ENCODE measurements at places on chromosomes 11 and 22.
A peak's percentile ranks its signal among the peaks of the same experiment; 100 is the strongest.

DNA sequence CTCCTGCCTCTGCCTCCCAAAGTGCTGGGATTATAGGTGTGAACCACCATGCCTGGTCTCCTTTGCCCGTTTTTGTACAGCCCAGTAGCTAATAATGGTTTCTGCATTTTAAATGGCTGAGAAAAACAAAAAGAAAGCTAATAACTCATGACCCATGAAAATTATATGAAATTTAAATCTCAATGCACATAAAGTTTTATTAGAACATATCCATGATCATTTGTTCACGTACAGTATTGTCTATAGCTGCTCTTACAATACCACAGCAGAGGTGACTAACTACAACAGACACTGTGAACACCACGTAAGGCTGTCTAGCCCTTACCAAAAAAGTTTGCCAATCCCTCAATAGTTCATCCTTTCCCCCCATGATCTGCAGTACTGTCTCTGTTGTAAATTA, 6.4 kb upstream of the PLAAT2 start:
- no peak for DNase-seq

- no peak for DNase-seq
These were observed 8.2 kb downstream of the C1QTNF6 start for GRCh38 chr22:37179622-37180420.

DNA sequence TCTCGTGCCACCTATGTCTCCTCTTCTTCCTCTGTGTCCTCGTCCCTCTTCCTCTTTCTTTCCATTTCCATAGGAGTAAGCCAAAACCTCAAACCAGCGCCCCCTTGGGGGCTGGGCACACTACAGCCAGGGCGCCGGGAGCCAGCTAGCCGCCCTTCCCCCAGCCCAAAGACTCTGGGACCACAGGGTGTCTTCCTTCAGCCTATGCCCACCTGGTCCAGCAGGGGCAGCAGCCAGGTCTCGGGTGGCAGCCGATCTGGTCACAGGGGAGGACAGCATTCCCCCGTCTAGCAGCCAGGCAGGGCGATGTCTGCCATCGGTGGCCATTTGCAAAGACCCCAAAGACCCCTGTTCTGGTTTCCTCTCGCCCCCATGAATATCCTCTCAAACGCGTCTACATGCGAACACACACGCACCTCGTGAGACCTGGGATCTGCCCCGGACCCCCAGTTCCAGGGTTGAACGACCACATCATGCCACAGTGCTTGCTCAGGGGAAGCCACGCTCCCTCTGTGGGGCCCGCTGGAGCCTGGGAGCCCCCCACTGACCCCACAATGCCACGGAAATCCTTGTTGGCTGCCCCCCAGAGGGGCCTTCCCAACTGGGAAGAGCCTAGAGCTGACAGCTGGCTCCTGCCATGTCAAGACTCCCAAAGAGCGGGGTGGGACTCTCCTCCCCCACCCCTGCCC, 546.0 kb upstream of the CCDC179 start:
- no peak for DNase-seq

- no peak for DNase-seq
These were observed 27.6 kb downstream of the BCR start for GRCh38 chr22:23207729-23208393.

DNA sequence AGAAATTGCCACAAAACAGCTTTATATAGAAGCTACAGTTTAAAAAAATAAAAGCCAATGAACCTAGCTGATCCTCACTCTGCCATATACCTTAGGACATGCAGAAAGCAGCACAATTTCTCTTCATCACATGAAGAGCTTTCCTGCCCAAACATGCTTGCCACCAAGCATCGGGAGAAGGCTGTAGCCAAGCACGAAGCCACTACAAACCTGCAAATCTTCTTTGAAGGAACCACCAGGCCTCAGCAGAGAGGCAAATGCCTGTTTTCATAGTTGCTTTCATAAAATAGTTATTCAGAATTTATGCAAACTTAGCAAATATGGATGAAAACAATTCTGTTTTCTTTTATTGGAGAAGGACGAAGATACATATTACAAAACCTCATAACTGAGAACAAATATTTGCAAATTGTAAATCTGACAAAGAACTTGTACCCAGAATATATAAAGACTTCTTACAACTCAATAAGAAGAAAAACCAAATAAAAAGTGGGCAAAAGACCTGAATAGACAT, 100.3 kb downstream of the RBFOX2 start:
- DNase-seq, result no peak

DNA sequence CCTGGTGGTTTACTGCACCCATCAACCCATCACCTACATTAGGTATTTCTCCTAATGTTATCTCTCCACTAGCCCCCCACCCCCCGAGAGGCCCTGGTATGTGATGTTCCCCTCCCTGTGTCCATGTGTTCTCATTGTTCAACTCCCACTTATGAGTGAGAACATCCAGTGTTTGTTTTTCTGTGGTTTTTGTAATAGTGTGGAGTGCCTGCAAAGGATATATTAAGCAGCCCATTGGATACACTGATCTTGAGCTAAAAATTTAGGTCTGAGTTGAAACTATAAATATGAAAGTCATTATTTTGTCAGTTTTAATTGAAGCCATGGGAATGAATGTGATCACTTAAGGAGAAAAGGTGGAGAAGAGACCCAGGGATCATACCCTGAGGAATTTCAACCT, 23.0 kb downstream of the MRPL48 start:
- DNase-seq, result no peak

- DNase-seq, result peak; percentile 62
These were observed 51.1 kb upstream of the BLID start for GRCh38 chr11:122167100-122167499.

DNA sequence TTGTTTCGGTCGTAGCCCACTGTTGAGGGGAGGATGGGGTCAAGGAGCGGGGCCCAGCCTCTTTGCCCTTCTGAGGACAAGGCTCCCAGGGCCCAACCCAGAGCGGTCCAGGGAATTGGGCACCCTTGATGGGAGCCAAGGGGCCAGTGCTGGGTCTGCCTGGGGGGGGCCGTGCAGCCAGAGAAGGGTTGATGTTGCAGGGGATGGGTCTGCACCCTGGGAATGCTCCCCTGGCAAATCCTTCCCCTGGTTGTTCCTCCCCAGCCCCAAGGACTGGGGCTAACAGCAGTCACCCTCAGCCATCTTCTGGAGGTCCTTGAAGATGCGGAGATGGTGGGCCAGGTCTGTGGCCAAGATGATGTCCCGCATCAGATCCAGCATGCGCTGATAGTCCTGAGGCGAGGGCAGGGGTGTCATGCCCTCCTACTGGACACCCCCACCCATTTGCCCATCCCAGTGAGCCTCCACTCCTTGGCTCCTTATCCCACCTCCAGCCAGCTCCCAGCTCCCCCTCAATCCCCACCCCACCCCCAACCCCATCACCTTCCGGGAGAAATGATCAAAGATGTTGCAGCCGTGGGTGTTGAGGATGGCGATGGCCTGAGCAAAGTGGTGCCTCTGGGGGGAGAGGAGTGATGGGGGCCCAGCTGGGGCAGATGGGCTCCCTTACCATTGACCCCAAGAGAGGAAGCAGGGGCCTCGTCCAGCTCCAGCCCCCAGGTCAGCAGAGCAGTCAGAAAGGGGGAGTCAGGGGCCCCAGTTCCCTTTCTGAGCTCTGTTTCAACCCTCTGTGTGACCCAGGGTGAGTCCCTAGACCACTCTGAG, 95.0 kb downstream of the PDE2A start:
- DNase-seq, result no peak

- DNase-seq, result no peak
These were observed 4.3 kb upstream of the ATP5MGL start for GRCh38 chr22:42644422-42645340.

GRCh38 chr11:63719987-63720386, 38.7 kb downstream of the RTN3 start:
- DNase-seq, result no peak

DNA sequence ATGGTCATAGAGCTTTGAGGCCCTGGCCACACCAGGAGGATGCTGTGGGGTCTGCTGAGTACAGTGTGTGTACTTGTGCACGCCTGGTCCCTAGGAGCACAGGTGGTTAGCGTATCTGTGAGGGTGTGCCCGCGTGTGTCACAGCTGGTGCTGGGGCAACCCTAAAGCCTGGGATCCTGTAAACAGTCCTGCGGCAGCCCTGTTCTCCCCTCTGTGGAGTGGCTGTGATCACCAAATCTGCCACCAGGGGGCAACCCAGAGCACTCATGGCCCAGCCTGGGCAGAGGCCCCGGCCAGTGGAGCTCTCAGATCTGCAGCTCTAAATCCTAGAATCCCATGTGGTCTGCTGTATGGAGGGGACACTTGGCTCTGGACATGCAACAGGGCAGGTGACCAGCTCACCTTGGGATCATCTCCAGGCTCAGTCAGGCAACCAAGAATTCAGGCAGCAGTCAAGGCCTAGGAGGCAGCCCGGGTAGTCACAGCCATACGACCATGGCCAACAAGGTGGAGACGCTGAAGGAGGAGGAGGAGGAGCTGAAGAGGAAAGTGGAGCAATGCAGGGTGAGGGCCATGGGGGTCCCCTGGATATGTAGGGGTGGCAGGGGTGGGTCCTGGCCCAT, 3.9 kb downstream of the SH3BP1 start:
- no peak for DNase-seq

DNA sequence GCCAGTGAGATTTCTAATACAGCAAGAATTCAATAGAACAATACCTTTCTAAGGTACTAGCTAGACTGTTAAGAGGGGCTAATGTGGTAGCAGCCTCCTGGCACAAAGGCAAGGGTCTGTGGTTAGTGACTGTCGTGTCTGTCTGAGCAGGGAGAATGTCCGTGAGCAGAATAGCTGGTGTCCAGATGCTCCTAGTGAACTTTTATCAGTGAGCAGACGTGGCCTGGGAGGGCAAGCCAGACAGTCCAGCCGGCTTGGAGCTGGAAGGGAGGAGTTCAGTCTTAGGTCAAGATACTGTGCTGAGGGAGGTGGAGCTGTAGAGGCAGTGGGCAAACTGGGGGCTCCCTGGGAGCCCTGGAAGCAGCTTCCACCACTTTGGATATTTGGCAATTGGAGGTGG, 138.6 kb downstream of the TEAD1 start:
- no peak for DNase-seq

GRCh38 chr11:74022546-74022945, 13.7 kb upstream of the UCP3 start:
- no peak for DNase-seq

DNA sequence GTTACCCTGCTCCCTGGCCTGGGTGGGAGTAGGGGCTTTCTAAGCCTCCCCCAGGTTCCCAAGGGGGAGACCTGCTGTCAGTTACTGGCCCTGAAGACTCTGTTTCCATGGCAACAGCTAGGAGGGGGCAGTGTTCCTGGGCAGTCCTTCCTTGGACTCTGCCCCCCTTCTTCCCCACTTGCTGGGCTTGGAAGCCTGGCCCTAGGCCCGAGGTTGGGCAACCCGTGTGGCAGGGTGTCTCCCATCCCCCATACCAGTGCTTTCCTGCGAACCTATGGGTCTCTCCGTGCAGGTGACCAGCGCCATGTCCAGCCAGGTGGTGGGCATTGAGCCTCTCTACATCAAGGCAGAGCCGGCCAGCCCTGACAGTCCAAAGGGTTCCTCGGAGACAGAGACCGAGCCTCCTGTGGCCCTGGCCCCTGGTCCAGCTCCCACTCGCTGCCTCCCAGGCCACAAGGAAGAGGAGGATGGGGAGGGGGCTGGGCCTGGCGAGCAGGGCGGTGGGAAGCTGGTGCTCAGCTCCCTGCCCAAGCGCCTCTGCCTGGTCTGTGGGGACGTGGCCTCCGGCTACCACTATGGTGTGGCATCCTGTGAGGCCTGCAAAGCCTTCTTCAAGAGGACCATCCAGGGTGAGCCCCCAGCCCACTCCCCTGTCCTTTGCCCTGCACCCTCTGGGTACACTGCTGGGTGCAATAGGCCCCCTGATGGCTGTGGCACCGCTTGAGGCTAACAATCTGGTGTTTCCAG, 1.7 kb downstream of the ESRRA start:
- DNase-seq, result no peak

DNA sequence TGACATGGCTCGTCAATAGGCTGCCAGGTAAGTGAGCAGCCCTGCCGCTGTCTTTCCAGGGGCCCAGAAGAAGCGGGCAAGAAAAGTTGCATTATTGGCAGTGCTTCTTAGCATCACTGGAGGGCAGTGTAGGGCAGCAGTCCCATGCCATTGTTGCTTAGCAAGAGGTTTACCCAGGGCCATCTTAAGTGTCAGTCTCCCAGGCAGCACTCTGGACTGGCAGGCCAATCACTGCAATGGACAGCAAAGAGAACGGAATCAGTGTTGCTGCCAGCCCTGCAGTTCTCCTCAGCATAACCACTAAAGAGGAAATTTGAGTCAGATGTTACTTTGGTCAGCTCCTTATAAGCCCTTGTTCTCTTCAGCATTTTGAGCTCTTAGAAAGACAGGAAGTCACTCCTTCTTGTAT, 13.4 kb upstream of the GRK2 start:
- DNase-seq, result no peak

GRCh38 chr11:63017306-63017974, 1.8 kb upstream of the SLC22A8 start:
- no peak for DNase-seq

GRCh38 chr11:1516273-1517067, 29.9 kb upstream of the MOB2 start:
- DNase-seq, result peak; percentile 56

DNA sequence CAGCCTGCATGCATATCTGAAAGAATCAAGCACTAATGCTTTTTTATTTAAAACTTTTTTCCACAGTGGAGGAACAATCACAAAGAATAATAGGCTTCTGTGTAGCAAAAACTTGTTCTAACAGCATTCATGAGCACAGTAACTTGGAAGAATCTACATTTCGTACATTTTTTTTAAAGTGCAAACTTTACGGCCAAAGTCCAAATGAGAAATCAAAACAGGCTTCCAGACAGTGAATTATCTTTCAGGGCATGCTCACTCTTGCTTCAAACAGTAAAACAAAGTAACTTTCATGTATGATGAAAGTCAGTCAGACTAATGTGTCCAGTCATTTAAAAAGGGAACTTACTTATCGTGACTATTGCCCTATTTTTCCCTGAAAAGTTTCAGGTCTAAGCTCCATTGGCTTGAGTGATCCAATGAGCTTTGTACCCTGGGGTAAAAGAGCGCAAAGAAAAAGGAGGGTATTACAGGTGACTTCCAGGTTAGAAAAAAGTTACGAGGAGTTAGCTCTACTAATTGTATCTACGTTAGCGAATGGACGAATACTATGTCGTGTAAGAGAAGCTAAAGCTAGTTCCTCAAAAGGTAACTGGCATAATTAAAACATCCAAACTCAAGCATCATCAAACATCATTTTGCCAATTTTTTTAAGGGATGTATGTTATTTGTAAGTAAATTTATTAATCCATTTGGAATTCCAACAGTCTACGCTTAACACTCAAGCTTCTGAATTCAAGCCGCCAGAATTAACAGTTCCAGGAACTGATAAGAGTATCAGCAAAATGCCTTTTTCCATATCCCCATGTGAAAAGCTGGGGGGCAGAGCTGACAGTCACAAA, 1.7 kb downstream of the PICALM start:
- no peak for DNase-seq

GRCh38 chr11:105074166-105074530, 29.0 kb upstream of the CARD16 start:
- DNase-seq, result no peak

DNA sequence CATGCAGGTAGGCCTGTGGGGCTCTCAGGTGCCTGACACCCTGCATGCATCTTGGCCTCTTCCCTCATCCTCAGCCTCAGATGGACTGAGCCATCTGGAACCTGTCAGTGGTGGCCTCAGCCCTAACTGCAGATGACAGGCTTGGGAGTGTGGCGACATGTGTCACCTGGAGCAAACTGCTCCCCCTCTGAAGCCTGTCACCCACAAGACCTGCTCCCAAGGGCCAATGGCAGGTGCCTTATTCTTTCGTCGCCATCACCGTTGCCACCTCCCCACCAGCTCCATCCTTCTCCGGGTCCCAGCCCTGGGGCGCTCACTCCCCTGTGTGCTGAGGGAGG, 3.6 kb upstream of the SEPTIN5 start:
- DNase-seq, result no peak

GRCh38 chr11:64868904-64869570, 9.4 kb downstream of the EHD1 start:
- DNase-seq, result no peak

- DNase-seq, result no peak
These were observed 3.2 kb downstream of the TAF1D start for GRCh38 chr11:93737904-93738612.

Measured in AG09309 (cell line).